ENCODE measurements at places on chromosomes 6 and 20.

DNA sequence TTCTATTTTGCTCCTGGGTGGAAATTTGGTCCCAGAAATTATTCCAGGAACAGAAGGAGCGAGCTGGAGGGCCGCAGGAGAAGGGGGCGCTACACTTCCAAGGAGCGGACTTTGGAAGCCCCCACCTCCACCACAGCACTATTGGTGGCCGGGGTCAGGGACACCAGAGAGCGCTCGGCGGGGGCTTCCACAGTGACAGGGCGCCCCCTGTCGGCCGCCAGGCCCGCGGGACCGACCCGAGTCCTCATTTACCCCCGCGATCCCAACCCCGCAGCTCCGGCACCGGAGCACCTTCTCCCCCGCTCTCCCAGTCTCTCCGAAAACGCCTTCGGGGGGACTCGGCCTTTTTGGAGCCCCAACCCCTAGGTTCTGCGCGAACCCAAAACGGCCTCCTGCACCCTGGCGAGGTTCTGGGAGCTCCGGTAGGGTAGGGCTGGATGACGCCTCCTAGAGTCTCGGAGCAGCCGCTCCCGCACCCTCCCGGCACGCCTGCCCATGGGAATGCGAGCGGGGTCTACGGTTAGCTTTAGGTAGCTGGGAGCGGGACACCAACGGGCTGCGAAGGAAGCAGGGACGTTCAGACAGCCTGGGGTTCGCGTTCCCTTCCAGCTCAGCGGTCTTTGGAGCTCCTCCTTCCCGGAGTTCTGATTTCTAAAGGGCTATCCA lies 2.4 kb upstream of the FOXA2 start:
- no peak for DNase-seq

DNA sequence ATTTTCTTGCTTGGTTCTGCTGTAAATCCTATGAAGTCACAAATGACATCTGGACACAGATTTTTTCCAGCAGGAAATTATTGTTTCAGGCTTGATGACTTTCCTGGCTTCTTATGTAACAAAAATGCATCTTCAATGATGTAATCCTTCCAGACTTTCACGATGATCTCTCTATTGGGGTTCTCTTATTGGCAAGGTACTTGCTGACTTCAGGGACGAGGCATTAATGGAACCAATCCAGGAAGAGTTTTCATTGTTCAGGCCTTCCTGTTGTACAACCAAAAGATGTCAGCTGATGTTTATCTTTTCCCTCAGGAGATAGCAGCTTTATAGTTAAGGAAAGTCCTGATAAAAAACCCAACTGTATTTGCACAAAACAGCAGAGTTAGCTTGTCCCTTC lies 118.5 kb upstream of the MMS22L start:
- peak; percentile 0 for DNase-seq

DNA sequence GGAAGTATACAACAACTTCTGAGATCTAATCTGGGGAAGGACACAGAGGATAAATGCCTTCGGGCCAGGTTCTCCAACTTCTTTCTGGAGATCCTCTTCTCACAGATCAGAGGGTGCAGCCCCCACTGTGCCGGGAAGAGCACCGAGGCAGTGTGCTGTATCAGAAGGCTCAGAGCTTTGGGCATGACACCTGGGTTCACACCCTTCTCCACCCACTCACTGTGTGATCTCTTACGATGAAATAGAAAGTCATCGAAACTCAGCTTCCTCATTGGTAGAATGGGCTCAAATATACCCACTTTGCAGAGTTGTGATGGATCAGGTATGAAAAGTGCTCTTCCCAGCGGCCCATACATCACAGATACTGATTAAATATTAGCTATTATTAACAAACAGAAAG lies 347.5 kb upstream of the SOX4 start:
- no peak for DNase-seq

- no peak for DNase-seq
These were observed 94.7 kb downstream of the PDE10A start for GRCh38 chr6:165568326-165568725.

- no peak for DNase-seq
These were observed 165.7 kb upstream of the RREB1 start for GRCh38 chr6:6942091-6942490.
